Effector memory CD4-positive, alpha-beta T cell (primary cell): ENCODE measurements at places on chromosomes 12 and 14.
A peak's percentile ranks its signal among the peaks of the same experiment; 100 is the strongest.

- DNase-seq = no peak
Observed at GRCh38 chr12:85711735-85712390, 124.3 kb downstream of the RASSF9 start.

DNA sequence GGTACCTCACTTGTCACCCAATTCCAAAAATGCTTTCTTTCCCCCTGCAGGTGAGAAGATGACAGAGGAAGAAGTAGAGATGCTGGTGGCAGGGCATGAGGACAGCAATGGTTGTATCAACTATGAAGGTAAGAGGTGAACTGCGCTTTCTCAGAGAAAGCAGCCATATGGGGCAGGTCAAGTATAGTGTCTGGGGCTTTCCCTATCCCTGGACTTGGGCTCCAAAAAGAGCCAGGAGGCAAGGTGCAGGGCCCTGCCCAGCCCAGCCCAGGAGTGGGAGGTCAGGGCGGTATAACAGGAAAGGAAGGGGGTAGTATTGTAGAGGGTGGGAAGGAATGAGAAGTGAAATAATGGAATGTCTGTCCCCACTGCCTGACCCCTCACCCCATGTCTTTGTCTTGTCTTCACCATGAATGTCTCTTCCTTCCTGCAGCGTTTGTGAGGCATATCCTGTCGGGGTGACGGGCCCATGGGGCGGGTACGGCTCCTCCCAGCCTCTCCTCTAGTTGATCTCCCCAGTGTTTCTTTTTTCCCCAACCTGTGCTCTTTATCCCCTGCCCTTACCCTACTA is 2.1 kb downstream of the MYL6 start:
- DNase-seq = peak; percentile 43

GRCh38 chr12:11648514-11649412 is 711 bp upstream of the ETV6 start:
- peak; percentile 64 for DNase-seq

DNA sequence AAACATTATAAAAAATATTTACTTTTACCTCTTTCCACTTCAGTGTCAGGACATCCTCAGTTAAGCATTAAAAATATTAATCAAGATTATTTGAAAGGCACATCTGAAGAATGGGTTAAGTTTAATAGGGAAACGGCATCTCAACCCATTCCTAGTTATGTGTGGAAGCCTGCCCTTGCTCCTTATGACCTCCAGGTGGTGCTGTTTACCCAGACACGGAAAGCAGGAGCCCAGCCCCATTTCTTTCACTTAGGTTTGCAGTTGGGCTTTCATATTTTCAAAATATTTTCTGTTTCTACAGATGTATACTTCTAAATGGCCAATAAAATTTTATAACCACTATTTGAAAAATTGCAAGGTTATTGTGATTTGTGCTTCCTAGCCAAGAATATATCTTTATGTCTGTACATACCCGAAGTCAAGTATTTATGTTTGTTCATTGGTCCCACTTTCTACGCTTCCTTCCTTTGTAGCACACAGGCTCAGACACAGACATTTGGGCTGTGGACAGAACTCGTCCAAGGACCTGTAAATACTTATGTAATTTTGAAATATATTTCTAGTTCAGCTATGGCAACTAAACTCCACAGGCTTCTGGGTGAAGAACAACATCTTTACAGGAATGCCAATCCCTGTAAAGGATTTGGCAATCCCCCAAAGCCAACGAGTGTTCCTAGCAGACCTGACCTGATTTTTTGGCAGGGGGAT is 247.1 kb downstream of the AKAP6 start:
- DNase-seq = peak; percentile 3

- no peak for DNase-seq
Observed at GRCh38 chr12:64753427-64753826, 5.8 kb downstream of the GNS start.

- no peak for DNase-seq
Observed at GRCh38 chr12:122846622-122847515, 11.6 kb downstream of the HIP1R start.

DNA sequence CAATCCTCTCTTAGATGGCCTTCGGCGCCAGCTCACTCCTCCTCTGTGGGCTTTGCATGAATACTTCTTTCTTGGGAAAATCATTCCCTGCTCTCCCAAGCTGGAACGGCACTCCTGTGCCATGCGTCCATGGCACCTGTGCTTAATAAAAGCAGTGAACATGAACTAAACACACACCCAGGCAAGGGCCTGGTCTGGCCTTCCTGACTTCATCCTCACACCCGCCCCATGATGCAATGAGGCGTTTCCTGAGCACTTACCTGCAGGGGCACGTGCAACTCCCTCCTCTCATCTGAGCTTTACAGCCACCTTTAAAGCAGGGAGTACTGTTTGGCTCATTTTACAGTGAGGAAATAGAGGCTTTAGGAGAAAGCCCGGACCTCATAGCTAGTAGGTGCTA is 219.8 kb downstream of the SLC41A2 start:
- no peak for DNase-seq

GRCh38 chr14:50447461-50447860 is 50.8 kb upstream of the CDKL1 start:
- DNase-seq = no peak
